ENCODE measurements at places on chromosomes 6 and 20.

GRCh38 chr6:120826253-120826652 is 508.0 kb downstream of the TBC1D32 start:
- DNase-seq, result no peak

- no peak for DNase-seq
Observed at GRCh38 chr6:150486048-150486447, 113.6 kb upstream of the PLEKHG1 start.

DNA sequence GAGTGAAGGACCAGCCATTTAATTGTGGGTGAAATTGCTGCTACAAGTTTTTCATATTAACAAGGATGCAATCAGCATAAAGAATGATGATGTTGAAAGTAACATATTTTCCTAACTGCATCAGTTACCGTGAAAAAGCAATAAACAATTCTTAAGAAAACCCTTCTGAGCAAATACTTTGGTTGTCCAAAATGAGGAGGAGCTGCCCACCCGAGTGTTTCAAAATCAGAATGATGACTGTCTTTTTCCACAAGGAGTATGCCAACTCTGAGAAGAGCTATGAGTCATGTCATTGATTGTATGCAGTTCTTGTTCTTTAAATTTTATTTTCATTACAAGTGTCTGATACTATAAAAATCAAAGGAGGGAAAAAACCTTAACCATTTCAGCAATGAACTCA is 470.5 kb downstream of the COL12A1 start:
- DNase-seq, result no peak

DNA sequence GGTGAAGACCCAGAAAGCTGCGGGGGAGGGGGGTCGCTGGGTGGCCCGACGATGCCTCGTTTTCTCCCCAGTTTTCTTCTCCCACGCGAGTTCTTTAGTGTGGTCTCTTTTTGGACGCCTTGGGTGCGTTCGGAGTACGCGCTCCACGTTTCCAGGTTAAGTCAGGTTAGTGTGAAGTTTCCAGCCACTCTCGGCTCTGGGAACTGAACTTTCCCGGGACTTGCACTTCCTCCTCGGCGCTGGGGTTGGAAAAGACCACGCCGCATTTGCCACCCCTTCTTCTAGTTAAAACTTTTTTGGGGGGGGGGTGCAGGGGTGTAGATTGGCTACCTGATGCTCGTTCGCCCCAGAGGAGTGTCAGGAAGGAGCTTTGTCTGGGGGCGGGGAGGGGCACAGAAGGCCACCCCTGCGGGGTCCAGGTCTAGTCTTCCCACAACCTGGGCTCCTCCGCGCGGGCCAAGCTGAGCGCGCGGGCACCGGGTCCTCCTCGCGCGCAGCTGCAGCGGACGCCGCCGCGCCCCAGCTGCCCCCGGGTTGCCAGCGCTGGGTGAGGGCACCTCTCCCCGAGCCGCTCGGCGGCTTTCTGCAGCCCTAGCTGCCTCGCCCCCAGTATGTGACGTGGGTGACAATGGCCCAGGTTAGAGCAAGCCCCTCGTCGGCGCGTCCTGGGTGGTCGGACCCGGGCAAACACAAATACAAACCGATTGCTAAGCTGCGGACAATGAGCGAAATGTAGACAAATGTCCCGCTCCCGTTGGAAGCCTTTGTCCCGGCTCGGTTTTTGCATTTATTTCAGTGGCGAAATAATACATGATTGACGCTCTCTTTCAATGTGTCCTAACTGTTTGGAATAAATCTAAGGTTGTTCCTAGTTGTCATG is 1.7 kb upstream of the NKX2-2 start:
- DNase-seq, result no peak

- DNase-seq, result no peak
Observed at GRCh38 chr20:31860390-31861134, 9.8 kb downstream of the DUSP15 start.

DNA sequence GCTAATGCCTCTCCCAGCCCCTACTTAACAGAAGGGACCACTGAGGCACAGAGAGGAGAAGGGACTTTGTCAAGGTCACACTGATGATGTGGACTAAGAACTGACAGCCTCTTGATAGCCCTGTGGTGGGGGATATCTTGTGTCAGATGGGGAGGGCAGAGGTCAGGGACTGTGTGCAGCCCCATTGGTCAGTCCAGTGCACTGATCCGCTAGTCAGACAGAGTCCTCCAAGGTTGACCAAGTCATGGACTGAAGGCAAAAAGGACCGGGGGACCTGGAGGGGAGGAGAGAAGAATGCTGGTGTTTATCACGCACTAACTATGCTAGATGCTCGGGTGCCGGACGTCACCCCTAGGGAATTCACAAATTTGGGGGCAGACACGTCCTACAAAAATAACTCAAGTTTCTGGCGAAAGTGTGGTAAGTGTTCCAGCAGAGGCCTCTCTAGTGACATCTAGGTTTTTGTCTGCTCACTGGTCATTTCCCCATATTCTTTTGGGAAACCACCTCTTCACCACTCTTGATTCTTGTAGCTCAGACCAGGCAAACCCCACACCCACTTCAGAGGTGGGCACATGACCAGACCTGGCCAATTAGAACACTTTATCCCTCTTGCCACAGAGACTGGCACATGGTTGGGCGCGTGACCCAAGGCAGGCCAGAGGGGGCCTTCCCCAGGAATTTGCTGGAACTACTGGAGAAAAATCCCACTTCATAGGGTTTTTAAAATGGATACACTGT is 21.0 kb downstream of the TCF15 start:
- DNase-seq, result no peak

- no peak for DNase-seq
Observed at GRCh38 chr6:22049002-22049401, 247.8 kb downstream of the PRL start.

DNA sequence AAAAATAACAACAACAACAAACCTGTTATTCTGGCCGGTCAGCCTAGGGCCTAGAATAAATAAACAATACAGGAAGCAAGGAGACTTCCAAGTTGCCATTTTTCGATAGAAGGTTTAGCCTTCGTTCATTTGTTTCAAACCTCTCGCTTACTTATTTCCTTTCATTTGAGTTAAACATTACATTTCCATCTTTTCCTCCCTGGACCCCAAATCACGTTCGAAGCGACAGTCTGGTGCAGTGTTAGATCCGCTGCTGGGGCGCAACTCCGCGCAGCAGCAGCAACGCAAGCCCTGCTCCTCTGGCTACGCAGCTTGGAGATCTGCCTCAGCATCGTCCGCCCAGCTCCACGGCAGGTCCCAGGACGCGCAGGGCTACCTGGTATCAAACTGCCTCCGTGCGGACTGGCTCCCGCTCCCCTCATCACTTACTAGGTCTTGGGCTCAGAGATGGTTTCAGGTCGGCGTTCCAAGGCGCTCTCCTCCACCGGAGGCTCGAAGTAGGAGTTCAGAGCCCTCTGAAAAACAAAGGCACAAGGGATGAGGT is 530 bp downstream of the TDP2 start:
- DNase-seq, result no peak

GRCh38 chr20:49620364-49621240 is 52.7 kb upstream of the PTGIS start:
- DNase-seq, result no peak

- no peak for DNase-seq
Observed at GRCh38 chr6:68756454-68757375, 121.6 kb downstream of the ADGRB3 start.

GRCh38 chr6:41887331-41887751 is 7.8 kb downstream of the USP49 start:
- no peak for DNase-seq
